ENCODE measurements at places on chromosomes 12 and 14.

GRCh38 chr14:35512765-35513164, 21.2 kb upstream of the INSM2 start:
- DNase-seq, result no peak

- DNase-seq, result no peak
Measured at GRCh38 chr12:70418101-70418500, 52.0 kb downstream of the KCNMB4 start.

DNA sequence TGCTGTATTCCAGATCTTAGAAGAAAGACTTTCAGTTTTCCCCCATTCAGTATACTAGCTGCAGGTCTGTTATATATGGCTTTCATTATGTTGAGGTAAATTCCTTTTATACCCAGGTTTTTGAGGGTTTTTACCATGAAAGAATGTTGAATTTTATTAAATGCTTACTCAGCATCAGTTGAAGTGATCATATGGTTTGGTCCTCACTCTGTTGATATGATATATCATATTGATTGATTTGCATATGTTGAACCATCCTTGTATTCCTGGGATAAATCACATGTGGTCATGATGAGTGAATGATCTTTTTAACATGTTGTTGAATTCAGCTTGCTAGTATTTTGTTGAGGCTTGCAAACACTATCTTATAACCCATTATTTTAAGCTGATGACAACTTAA, 96.7 kb downstream of the TRMT5 start:
- no peak for DNase-seq

DNA sequence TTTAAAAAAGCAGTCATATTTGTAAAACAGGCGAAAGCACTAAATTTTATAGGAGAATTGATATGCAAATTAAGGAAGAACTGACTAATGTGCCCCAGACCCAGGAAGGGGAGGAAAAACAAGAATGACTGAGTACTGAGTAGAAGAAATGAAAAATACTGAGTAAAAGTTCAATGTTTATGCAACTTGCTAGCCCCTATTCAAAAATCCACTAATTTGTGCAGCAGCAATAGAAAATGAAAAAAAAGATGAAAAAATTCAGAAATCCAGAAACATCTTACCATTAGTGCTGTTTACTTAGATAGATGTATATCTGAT, 6.1 kb downstream of the CHD8 start:
- no peak for DNase-seq

All from BE2C (cell line).